ENCODE measurements at places on chromosomes 16 and 17.

DNA sequence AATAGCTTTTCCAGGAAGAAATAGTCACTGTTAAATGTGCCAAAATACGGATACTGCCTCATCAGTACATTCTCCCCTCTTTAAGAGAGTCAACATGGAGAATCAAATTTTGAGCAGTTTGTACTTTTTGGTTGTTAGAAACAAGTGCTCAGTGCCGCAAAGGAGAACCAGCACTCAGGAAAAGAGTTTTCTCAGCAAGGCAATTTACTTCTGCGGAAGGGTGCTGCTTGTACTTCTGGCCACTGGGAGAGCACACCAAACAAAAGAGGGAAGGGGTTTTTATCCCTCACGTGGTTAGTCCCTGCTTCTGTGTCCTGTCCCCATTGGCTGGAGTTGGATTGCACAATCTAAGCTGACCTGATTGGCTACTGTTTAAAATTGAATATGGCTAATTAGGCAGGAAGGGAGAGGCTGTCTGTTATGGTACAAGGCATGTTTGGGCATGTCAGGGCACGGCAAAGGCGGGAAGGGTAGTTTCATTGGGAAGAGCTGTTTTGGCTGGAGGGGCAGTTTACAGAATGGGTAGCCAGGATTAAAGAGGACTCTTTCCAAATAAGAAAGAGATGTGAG, 499.3 kb downstream of the CDH13 start:
- no peak for DNase-seq

DNA sequence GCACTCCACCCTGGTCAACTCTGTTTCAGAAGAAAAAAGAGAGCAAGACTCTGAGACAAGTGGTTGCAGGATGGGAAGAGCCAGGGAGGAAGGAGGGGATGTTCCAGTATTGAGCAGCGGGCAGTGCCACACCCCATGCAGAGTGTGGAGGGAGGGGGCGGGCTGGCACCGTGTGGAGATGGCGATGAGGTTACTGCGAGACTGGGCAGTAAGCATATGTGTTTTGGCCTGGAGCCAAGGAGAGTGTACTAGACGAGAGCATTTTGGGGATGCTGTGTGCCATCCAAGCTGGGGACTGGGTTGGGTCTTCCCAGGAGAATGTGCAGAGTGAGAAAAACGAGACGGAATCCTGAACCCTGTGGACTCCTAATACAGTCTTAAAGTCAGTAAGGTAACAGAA, 3.4 kb downstream of the TBC1D24 start:
- DNase-seq, result no peak

DNA sequence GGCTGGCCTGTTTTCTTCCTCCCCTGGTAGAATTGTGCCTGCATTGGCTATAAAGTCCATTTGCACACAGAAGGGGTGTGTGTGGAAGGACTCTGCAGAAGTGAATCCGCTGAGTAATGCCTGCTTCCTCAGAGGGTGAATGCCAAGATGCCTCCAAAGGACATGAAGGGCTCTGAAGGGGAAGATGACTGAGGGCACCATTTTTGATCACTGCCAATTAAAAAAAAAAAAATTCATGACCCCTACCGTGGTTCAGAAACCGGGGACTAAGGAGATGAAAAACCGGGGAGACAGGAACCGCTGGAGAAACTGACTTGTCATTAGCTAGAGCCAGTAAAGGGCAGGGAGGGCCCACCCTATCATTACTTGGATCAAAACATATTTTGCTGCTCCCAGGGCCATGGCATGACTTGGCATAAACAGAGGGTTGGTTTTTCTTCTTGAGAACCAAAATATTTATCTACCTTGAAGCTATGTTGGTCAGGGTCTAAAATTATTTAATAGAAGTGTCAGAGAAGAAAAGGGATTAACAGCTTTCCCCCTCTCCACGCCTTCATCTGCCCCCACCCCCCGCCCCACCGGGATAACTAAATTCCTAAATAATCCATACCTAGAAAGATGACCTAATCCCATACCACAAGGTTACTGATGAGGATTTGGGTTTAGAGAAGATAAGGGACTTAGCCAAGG, 3.6 kb upstream of the USP7 start:
- no peak for DNase-seq

DNA sequence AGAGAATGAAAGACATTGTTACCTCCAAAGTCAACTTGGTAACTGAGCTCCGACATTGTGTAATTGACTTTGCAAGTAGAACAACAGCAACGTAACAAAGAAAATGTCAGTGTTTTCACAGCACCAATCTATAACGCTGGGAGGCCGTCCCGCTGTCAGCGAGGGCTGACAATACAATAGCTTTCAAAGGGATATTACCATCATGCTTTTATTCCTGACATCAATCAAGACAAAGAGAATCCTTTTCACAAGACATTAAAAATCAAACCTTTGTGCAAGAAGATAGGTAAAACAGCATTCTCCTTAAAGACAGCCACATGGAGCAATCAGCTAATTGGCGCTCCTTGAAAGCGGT, 6.2 kb downstream of the ZNF423 start:
- DNase-seq, result no peak

DNA sequence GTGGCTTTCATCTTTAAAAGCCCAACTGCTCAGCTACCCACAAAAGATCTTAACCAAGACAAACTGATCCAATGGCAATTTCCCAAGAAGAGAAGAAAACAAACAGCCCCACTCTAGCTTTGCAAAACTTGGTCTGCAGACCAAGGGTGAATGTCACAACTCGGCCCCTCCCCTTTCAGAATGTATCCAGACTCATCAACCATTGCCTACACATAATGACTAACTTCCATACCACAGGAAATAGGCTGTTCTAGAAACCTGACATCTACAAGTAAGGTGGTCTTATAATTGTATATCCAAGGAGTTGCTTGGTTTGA, 16.0 kb downstream of the DCUN1D3 start:
- DNase-seq, result no peak

DNA sequence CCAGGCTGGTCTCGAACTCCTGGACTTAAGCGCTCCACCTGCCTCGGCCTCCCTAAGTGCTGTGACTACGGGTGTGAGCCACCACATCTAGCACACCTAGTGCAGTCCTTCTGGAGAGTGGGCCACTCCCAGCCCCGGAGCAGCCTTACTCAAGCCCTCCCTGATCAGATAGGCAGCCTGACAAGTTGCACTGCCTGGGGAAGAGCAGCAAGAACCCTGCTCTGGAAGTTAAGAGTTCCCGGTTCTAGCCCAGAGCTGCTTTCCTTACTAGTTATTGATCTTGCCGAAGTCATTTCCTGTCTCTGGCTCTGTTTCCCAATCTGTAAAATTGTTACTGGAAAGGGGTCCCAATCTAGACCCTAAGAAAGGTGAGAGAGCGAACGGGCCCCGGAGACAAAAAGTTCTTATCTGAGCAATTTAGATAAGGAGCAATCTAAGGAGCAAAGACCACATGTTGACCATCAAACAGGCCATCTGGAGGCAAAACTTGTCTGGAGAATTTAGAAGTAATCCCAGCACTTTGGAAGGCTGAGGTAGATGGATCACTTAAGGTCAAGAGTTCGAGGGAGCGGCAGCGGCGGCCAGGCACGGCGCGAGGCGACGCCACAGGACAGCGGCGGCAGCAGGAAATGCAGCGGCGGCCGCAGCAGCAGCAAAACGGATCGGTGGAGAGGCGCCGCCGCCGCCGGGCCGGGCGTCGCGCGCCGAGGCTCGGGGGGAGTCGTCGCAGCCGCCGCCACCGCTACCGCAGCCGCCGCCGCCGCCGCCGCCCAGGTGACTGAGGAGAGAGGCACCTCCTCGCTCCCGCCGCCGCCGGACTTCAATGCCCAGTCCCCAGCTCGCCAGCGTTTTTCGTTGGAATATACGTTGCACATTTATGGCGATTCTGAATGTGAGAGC, 4.3 kb upstream of the NAGLU start:
- DNase-seq, result peak; percentile 60

DNA sequence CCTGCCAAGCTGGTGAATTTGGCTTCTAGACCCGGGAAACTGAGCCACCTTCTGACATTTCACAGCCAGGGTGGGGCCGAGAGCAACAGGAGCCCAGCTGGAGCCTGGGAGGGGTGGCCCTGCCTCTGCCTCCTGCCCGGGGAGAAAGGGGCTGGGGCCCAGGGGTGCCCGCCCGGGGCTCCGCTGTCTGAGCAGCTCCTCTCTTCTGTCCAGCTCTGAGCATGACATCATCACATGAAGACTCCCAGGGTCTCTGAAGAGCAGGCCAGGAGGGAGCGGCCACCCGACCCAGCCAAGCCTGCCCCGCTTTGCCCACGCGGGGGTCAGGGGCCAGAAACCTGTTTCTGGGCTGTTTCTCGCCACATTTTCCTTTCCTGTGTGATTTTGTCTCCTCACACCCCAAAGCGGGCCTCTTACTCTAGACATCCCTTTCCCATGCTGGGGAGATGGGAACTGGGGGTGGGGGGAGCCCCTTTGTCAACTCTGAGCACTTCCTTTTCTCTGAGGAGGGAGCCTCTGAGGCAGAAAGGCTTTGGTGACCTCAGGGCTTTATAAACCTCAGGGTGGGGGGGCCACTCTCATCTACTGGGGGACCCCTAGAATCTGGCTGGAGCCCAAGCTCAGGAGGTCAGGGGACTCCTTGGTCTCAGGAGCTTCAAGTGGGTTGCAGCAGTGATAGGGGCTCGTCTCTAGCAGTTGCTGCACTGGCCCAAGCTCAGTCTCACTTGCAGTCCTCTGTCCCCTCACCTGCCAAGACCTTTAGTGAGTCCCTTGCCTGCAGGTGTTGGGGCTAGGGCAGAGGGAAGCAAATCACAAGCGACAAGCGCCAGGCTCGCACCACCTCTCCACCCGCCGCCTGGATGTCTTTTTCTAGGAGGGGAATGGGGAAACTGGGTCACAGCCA, 7.6 kb downstream of the UBALD2 start:
- peak; percentile 77 for DNase-seq

- no peak for DNase-seq
These were observed 482.7 kb upstream of the EEF2KMT start for GRCh38 chr16:5580296-5580695.

GRCh38 chr17:46978489-46979146, 435 bp downstream of the RPRML start:
- no peak for DNase-seq

- no peak for DNase-seq
These were observed 13.7 kb downstream of the SHCBP1 start for GRCh38 chr16:46607529-46607928.

- no peak for DNase-seq
These were observed 265.9 kb downstream of the SOX9 start for GRCh38 chr17:72386619-72387237.

- DNase-seq, result no peak
These were observed 6.1 kb upstream of the ALDH3A2 start for GRCh38 chr17:19642373-19642893.

- no peak for DNase-seq
These were observed 9.9 kb downstream of the CENPX start for GRCh38 chr17:82012640-82013295.

DNA sequence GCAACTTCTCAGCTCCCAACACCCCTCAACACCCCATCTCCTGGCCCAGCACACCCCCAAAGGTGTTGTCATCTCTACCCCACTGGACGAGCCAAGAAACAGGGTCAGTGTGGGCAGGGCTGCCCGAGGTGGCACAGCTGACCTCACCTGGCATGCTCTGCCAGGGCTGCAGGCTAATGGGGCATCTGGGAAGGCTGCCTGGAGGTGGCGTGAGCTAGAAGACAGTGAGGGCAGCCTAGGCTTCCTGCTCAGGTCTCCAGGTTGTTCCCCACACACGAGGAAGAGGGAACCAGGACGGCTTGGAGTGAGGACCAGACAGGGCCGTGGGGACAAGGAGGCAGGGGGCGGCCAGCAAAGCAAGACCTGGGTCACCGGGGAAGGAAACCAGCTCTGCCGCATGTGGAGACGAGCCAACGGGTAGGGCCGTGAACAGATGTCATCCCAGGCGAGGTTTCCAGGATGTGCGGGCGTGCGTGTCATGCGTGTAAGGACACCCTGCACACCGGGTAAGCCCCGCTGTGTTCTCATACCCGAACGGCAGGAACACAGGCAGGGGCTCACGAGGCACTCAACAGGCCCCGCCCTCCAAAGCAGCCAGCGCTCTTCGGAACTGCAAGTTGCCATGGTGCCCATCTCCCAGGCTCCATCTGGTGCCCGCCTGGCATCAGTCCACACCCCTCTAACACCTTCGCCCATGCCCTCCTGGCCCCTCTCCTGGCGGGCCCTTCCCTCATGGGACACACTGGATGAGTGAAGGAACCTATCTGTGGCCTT, 29.6 kb upstream of the PVALEF start:
- DNase-seq, result no peak

DNA sequence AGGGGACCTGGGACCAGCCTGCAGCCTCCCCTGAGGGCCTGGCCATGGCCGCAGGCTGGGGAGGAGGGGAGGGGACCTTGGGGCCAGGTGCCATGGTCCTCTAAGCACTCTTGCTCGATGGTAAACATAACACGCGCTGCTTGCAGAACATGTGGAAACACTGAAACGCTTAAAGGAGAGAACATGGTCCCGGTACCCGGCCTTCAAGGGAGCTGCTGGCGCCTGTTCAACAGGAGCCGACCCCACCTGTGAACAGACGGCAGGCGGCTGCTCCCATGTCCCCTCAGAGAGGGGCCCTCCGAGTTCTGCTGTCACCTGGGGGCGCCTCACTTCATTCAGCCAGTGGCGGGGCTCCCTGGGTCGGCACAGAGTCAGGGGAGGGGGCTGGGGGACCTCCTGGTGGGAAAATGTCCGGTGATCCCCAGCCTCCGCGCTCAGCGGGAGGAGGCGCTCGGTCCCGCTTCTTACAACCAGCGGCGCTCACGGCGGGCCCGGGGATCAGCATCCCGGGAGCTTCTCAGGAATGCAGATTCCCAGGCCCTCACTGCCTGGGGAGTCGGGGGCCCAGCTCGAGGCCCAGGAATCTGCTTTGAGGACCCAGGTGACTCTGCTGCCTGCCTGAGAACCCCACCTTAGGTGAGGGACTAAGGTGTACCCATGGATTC, 854 bp upstream of the SSTR5 start:
- no peak for DNase-seq

- no peak for DNase-seq
These were observed 138.3 kb downstream of the UTP18 start for GRCh38 chr17:51398687-51399086.

GRCh38 chr16:80667925-80668324, 127.1 kb downstream of the DYNLRB2 start:
- no peak for DNase-seq

GRCh38 chr17:79742589-79742918, 11.8 kb downstream of the ENPP7 start:
- DNase-seq, result no peak

GRCh38 chr16:89828870-89829629, 775 bp downstream of the SPIRE2 start:
- DNase-seq, result no peak

- no peak for DNase-seq
These were observed 25.0 kb upstream of the MILR1 start for GRCh38 chr17:64423881-64424280.

- no peak for DNase-seq
These were observed 184.8 kb upstream of the ZFHX3 start for GRCh38 chr16:73232555-73233328.

DNA sequence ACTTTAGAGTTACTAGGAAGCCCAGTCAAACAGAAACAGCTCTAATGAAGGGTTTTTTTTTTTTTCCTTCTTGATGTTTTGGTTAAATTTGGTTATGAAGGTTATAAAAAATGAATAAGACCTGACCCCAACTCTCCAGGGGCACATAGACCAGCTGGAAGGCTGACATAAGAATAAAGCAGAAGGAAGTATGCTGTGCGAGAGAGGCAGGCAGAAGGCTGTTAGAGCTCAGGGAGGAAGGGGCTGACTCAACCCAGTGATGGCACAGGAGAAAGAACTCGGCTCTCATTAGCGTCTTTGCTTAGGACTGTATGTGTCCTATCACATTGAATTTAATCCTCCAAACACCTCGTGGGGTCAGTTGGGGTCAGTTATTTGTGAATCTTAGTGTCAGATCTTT, 474.6 kb downstream of the PMP22 start:
- DNase-seq, result no peak

Data from GM10248 (cell line).